Stimulated activated CD4-positive, alpha-beta T cell treated with anti-CD3 and anti-CD28 coated beads, TNF-alpha, amount 100 ng/mL, for 1 hour (primary cell): ENCODE measurements at places on chromosomes 7 and 10.

DNA sequence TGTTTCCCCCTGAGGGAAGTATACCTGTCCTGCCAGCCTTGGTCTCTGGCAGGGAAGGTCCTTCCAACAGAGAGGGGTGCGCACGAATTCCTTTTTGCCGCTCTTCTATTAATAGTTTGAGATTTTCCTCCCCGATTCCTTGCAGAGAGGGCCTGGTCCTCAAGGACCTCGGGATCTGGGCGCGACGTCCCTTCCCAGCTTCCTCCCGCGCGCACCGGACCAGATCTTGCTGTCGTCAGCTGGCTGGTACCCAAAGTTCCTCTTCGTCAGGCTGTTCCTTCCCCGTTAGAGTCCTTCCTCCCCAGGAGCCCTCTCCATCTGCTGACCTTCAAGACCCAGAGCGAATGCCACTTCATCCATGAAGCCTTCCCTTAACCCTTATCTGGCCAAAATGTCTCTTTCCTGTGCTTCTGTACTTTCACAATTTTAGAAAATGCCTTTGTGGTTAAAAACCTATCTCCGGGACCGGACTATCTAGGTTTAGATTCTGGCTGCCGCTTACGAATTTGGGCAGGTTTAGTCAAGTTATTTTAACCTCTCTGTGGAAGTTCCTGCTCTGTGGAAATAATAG, 851 bp upstream of the GOT1 start:
- DNase-seq = no peak

- no peak for DNase-seq
These were observed 199.0 kb upstream of the ZMIZ1 start for GRCh38 chr10:78869508-78870454.

- DNase-seq = no peak
These were observed 167.7 kb upstream of the ADO start for GRCh38 chr10:62636825-62637248.

DNA sequence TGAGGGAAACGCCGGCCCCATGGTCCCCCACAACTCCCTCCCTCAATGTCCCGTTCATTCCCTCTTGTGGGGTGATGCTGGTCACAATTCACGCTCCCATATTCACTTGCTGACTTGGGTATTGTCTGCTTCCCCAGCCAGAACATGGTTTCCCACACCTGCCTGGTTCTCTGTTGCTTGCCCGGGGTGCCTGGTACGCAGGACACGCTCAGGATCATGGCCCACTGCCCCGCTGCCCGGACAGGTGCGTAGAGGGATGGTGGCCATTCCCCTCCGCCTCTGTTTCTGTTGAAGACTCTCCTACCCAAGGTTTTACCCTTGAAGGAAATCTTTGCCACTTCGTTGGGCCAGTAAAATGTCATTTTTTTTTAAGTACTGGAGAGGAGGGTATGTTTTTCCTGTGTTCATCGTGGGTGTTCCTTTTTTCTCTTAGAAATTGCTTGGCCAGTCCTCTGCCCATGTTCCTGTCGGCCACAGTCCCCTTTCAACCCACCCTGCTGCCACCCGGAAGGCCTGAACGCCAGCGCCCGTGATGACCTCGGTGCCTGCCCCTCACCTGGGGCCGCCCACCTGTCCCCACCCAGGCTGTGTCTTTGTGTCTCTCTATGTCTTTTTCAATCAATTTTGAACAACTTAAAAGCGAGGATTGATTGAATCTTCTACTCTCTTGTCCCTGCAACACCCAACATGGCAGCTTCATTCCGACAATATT, 38.2 kb downstream of the FOXL3 start:
- no peak for DNase-seq

GRCh38 chr7:137882261-137882668, 35.5 kb upstream of the DGKI start:
- DNase-seq = no peak

DNA sequence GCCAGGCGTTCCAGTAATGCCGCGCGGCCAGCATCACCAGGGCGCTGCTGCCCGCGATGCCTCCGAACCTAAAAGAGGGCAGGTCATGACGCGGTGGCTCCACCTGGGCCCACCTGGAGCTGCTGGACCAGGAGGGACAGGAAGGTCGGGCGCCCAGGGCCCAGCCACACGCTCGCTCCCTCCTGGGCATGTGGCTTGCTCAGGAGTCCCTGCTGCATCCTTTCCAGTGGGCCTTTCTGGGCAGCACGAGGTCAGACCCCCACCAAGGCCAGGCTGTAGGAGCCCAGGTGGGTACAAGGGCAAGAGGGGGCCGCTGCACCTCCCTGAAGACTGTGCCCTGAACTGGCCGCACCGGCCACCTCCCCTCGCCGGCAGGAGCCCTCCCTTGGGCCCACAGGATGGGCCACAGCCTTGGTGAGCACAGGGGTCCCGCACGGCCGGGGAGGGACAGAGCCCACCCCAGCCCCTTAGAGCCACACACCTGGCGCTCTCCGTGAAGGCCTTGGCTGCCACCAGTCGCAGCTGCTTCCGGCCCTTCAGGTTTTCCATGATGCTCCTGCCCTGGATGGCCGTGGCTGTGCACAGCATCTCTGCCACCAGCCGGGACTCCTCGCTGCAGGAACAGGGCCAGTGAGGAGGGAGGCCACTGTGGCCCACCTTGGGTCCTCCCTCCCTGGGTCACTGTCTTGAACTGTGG, 43.2 kb downstream of the CFAP46 start:
- no peak for DNase-seq

DNA sequence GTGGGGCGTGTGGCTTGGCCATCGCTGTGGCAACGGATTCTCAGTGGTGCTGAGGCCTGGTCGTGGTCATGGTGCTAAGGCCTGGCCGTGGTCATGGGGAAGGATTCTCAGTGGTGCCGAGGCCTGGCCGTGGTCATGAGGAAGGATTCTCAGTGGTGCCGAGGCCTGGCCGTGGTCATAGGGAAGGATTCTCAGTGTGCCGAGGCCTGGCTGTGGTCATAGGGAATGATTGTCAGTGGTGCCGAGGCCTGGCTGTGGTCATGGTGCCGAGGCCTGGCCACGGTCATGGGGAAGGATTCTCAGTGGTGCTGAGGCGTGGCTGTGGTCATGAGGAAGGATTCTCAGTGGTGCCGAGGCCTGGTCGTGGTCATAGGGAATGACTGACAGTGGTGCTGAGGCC, 327.9 kb downstream of the ADARB2 start:
- no peak for DNase-seq

DNA sequence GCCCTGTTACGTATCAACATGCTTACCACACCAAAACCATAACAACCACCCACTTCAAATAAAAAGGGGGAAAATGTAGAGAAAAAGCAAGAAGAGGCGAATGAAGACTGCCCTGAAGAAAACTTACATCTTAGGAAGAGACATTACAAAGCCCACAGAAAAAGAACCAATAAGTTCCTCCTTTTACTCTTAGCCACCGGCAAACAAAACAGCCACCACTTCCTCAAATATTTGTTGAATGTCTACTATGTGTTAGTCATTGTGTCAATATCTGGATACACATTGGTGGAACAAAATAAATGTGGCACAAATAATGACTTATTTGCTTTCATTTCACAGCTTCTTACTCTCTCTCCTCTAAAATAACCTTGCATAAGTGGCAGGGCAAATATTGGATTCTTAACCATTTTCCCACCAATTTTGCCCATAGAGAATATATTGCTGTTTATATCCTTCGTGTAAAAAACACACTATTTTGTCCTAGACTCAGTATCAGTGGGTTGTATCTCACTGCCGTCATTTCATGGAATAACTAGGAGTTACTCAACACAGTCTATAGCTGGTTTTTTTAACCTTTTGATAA, 106.8 kb downstream of the ANK3 start:
- DNase-seq = no peak

DNA sequence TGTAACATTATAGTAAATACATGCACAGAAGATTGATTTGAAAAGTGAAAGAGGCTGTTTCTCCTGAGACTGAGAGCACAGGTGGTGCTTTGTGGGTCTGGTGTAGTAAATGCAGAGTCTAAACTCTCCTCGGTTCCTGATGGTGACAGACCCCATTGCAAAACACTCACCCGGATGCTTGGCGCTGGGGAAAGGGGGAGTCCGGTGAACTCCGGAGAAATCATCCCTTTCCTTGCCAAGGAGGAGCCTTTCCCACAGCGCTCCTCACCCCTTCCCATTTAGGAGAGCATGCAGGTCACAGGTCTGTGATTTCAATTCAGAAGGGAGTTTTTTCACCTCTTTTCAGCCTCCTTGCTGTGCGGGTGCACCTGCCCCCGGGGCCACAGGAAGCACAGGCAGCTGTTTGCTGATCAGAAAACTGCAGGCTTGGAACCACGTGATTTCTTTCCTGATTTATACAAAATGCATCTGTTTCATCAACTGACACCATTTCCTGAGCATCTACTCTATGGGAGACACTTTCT, 75.6 kb upstream of the LYZL2 start:
- DNase-seq = no peak

- DNase-seq = no peak
These were observed 15.5 kb upstream of the PTTG1IP2 start for GRCh38 chr7:90453931-90454330.

- DNase-seq = no peak
These were observed 47.6 kb upstream of the ITGB1 start for GRCh38 chr10:33005322-33006301.

DNA sequence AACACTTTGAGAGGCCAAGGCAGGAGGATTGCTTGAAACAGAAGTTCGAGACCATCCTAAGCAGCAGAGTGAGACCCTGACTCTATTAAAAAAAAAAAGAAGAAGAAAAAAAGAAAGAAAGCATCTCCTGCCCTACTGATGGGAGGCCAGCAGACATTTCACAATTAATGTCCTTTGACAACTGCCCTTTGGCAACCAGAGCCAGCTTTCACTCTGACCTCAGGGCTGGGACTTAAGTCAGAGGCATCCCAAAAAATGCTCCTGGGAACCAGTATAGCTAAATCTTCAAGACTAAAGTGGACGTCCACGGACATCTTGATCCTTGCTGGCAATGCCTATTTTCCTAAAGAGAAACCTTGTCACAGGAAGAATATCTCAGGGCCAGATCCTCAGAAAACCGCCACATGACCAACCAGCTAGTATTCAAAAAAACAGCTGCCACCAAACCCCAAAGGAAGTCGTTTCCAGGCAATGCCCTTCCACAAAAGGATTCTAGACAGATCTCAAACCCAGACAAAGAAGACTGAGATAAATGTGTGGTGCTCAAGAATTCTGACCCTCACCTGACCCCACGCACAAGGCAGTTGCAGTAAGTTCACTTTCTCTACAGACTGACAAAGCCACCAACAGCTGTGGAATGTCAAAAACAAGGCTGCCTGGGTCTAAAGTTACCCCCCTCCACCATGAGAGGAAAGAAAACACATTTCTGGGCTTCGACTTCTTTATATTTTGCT, 18.4 kb downstream of the GFRA1 start:
- DNase-seq = no peak

DNA sequence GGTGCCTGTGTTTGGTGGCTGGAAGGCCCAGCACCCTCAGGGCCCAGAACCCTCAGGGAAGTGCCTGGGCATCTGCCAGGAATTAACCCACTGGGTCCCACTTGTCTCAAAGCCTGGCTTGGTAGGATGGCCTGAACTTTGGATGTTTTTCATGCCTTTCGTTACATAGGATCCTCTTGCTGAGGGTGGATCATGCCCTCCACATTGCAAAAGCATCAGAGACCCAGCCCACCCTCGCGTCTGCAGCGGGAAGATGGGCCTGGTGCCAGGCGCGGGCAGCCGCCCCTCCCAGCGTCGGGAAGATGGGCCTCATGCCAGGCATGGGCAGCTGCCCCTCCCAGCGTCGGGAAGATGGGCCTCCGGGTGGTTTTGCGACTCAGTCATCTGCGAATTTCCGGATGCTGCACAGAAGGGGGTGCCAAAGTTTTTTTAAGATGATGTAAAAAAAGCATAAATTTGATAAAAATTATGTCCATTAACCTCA, 51.9 kb upstream of the PRKAR1B start:
- no peak for DNase-seq

GRCh38 chr10:6008497-6009142, 31.3 kb upstream of the IL15RA start:
- DNase-seq = no peak

DNA sequence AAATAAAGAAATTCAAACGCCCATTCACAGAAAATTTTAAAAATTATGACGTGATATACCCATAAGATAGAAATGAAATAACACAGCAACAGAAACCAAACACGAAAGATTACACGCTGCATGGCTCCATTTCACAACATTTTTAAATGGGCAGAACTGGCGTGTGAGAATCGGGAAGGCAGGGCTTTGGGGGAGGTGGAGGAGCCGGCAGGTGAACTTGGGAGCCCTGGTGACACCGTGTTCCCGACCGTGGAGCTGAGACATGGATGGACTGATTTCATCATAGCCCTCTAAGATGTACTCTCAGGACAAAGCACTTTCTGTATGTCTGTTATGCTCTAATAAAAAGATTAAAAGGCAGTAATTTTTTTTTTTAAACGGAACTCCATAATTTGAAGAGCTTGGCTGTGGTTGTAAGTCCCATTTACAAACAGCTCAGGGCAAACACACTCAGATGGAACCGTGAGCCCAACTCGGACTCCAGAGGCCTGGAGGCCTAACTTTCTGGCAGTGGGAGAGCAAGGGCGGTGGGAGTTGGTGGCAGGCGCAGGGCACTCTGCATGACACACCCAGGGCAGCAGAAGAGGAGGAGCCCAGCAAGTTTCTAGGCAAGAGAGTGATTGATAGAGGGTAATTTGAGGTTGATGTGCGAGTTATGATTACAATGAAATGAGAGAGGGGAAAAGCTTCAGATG, 203.4 kb downstream of the MAD1L1 start:
- DNase-seq = no peak

GRCh38 chr10:118970770-118971169, 58.7 kb upstream of the NANOS1 start:
- DNase-seq = no peak

DNA sequence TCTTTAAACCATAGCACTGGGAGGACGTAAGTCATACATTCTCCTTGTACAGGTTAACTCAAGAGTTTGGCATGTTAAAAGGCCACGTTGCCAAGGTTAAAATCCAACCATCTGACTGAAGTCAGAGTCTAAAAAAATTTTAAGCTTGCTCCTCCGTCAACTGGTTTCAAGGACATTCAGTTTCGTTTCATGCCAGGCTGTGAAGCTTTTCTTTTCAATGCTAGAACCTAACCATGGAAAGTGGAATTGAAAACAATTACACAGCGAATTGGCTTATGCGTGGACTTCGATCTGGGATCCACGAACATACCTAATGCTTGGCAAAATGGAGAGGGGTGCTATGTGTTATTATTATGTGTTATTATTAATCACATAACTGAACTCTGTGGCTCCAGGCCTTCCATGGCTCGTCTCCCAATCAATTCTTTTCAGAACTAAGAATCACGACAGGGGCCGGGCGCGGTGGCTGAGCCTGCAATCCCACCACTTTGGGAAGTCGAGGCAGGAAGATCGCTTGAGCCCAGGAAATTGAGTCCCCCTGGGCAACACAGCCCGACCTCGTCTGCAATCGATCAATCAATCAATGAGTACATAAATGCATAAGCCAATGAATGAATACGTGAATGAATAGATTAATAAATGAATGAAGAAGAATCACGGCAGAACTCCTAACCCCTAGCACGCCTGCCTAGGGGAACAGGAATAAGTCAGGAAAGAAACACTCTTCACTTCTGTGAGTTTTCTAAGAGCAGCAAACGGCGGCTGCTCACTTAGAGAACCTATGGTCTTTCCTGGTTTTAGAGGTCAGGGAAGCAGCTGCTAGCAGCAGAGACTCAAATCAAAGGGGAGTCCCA, 733 bp upstream of the ARL5B start:
- DNase-seq = no peak

- no peak for DNase-seq
These were observed 22.2 kb upstream of the UNCX start for GRCh38 chr7:1210321-1210978.
